NCI-H748 treated with DMSO at 0.1 percent for 48 hours (cell line): ENCODE measurements at places on chromosomes 3 and 15.

DNA sequence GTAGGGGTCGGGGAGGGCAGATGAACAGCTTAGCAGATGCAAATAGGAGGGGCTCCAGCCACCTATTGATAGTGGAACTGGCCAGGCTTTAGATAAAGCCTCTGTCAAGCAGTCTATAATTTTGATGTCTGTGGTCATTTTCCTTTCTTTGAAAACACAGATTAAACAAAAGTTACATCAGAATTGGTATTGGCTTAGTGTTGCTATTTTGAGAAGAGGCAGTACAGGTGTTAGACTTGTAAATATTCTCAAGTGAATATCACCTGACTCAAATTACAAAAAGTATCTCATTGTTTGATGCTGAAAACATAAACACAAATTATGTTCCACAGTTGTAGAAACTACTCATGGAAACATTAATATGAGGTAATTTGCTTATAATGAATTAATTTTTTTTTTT, 18.1 kb downstream of the GHRL start:
- peak; percentile 6 for DNase-seq

DNA sequence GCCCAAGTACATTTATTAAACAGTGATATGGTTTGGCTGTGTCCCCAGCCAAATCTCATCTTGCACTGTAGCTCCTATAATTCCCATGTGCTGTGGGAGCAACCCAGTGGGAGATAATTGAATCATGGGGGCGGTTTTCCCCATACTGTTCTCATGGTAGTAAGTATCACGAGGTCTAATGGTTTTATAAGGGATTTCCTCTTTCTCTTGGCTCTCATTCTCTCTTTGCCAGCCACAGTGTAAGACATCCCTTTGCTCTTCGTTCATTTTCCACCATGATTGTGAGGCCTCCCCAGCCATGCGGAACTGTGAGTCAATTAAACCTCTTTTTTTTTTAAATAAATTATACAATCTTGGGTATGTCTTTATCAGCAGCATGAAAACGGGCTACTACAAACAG, 228.0 kb upstream of the TP63 start:
- DNase-seq, result no peak

- no peak for DNase-seq
Observed at GRCh38 chr3:56001537-56001936, 466.7 kb downstream of the ERC2 start.

- DNase-seq, result no peak
Observed at GRCh38 chr15:100890051-100890720, 10.6 kb downstream of the ALDH1A3 start.

- no peak for DNase-seq
Observed at GRCh38 chr15:101054116-101054515, 135.0 kb downstream of the LRRK1 start.

- DNase-seq, result no peak
Observed at GRCh38 chr3:73637042-73637441, 12.3 kb upstream of the PDZRN3 start.

DNA sequence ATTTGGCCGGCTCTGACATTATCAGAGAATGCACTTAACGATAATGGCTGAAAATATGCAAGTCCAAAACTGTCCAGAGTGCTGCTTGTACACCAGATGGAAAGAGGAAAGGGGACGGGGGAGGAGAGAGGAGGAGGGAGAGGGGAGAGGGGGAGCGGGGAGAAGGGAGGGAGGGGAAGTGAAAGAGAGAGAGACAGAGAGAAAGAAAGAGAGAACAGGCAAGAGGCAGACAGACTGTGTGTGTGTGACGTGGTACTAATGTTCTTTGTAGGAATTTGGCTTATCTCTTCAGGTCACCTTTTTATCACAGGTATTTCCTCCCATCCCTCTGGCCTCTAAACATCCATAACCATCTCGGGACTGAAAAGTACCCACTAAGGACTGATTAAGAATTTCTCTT, 75.1 kb upstream of the LMOD3 start:
- no peak for DNase-seq

DNA sequence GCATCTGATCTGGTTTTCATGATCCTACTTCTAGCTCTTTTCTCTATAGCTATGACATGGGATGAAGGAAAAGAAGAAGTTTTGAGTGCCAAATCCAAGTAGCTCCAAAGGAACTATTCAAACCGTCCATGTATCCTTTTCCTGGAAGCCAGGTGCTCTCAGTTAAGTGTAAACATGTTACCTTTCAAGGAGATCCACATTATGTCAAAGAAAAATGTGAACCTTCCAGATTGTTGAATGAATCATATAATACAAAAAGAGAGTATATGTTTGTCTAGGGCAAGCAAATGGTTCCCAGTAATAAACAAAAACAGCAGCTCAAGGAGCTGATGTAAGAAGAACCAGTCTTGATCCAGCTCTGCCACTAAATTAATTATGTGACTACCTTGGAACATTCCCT, 534.9 kb downstream of the MAGI1 start:
- no peak for DNase-seq

DNA sequence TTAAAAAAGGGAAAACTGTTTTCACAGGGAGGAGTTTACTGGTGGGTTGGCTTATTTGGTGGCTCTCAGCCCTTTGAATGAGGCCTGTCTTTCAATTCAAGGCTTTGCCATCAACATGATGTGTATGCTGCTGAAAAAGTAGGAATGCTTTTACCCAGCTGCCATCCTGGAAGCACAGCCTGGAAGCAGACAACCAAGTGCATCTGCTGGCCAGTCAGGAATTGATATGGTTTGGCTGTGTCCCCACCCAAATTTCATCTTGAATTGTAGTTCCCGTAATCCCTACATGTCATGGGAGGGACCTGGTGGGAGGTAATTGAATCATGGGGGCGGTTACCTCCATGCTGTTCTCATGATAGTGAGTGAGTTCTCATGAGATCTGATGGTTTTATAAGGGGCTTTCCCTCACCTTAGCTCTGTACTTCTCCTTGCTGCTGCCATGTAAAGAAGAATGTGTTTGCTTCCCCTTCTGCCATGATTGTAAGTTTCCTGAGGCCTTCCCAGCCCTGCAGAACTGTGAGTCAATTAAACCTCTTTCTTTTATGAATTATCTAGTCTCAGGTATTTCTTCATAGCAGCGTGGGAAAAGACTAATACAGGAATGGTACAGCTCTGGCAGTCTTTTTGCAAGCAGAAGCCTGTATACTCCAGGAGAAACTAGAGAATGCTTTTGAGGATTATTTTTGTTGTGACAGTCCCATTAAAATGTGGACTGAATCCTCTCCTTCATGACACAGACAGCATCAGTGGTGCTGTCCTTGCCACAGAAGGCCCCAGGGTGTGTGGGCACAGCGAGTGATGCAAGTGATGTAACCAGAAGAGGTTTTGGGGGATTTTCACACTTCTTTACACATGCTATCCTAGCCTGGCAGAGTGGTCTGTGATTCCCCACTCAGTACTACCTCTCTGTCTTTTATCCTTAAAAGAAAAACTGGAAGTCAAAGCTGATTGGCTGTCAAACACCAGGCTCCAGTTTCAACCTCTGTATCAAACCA, 20.0 kb downstream of the PLCL2 start:
- DNase-seq, result no peak

- no peak for DNase-seq
Observed at GRCh38 chr3:60048447-60048848, 998.6 kb upstream of the CFAP20DC start.

DNA sequence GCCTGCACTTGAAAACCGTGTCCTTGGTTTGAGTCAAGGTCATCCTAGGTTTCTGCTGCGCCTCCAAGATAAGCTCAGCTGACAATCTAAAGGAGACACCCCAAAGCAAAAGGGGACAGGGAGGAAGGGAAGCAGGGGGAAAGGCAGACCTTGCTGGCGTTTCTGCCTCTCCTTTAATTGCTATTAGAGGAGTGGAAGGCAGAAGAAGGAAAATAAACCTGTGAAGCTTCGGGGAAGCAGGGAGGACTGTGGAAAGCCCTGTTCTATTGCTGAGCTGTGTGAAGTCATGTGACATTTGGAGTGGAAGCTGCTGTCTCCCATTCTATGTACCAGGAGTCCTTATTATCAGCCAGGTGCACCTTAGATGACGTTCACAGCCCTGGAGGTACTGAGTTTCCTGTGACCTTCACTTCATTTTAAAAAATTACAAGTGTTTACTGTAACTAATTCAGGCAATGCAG, 21.5 kb upstream of the CHD2 start:
- no peak for DNase-seq

GRCh38 chr3:98779541-98780335, 16.6 kb downstream of the ST3GAL6 start:
- DNase-seq, result no peak

GRCh38 chr3:72319194-72320094, 528.8 kb downstream of the SHQ1 start:
- no peak for DNase-seq

DNA sequence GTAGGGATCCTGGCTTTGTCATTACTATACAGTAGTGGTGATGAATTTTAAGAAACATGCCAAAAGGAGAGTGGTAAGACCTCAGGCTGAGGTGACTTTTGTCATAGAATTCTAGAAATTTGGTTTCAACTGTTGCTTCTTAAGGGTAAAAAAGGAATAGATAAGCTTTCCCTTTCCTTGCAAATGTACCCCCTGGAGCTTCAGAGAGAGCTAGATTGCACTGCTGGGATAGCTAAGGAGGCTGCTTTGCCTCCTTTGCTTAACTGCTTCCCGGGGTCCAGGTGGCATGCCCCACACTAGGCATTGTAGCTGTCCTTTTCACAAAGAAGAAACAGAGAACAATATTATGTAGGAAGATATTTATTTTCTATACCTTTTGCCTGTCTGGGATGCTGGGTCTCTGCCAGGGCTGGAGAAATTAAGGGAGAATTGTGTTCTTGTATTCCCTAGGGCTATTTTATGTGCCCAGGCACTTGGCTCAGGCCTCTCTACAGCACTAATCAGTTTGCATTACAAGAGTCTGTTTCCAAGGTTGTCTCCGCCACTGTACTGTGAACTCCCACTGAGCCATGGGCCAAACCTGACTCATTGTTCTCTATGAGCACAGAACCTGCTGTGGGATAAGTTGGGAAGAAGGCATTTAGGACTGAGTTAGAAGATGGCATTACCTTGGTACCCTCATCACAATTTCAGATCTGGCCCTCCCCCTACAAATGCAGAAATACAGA, 460.0 kb downstream of the PDCD6IP start:
- no peak for DNase-seq

GRCh38 chr3:49804141-49805041, 1.3 kb downstream of the INKA1 start:
- no peak for DNase-seq

GRCh38 chr15:77557144-77557543, 75.6 kb downstream of the LINGO1 start:
- DNase-seq, result no peak

DNA sequence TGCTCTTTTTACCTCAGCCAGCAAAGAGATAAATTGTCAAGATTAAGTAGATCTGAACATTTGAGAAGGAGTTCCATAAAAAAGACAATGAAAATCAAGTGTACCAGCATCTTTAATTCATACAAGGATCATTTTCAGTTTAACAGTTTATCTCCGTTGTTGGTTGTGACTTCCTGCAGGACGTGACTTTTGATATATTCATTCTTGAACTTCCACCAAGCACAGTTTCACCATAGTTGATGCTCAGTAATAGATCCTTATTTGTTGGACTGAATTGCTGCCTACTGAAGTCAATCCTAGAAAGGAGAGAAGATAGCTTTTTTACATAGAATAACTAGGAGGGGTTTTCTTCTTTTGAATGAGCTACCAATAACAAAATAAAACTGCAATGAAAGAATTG, 408.2 kb downstream of the LPP start:
- no peak for DNase-seq

GRCh38 chr3:73028803-73029202, 32.2 kb downstream of the PPP4R2 start:
- no peak for DNase-seq

GRCh38 chr3:124200407-124200806, 208.5 kb upstream of the ROPN1 start:
- DNase-seq, result no peak

GRCh38 chr15:101028772-101029438, 109.7 kb downstream of the LRRK1 start:
- DNase-seq, result no peak

- DNase-seq, result no peak
Observed at GRCh38 chr3:108292450-108292849, 3.9 kb upstream of the HHLA2 start.

- no peak for DNase-seq
Observed at GRCh38 chr3:121869736-121870135, 24.5 kb upstream of the SLC15A2 start.

DNA sequence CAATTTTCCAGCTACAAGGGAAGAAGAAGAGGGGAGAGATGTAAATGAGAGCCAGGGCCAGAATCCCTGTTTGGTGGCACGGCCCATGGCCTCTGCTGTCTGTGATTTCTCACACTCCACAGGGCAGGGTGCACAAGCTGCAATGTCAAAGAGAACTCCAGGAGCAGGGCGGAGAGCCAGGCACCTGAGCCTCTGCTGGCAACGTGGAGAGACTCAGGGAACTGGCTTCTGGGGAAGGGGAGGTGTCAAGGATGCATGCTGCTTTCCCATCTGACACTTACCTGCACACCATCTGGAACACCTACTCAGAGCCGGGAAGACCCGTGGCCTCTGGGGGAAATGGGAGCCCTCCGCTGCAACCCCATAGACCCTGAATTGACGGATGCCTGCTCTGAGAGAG, 507.5 kb upstream of the NR2F2 start:
- DNase-seq, result no peak

GRCh38 chr3:31892500-31892899, 88.6 kb downstream of the OSBPL10 start:
- DNase-seq, result no peak

- no peak for DNase-seq
Observed at GRCh38 chr3:108598375-108598774, 8.9 kb downstream of the DZIP3 start.

- DNase-seq, result peak; percentile 3
Observed at GRCh38 chr3:172313671-172314070, 134.6 kb downstream of the GHSR start.

DNA sequence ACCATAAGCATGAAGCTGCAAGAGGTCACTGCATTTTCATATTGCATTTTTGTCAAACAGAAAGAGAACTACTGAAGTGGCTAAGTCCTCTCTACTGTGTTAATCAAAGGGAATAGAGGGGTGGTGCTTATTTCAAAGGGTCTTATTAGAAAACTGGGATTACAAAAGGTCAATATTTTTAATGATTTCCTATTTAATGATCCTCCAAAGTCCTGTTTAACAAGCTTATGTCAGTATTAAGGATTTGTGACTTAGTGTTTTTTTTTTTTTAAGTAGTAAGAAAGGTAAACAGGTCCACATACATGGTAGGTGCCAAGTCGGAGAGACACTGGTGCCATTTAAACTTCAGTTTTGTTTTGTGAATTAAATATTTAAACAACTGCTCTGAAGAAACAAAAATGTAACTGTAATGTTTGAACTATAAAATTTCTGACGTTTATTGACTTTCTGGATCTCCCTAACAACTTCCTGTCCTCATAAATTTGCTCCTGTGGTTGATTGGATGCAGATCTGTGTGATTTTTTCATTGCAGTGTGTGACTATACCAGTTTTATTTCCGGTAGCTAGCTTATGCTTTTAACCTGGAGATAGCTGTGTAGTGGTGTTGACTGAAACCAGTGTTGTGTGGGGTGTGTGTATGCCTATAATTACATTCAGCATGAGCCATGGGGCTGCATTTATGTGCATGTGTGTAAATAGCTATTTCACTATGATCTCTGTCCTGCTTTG, 8.6 kb upstream of the CACNA1D start:
- DNase-seq, result peak; percentile 33
